ENCODE measurements at places on chromosomes 13 and 19.
A peak's percentile ranks its signal among the peaks of the same experiment; 100 is the strongest.

DNA sequence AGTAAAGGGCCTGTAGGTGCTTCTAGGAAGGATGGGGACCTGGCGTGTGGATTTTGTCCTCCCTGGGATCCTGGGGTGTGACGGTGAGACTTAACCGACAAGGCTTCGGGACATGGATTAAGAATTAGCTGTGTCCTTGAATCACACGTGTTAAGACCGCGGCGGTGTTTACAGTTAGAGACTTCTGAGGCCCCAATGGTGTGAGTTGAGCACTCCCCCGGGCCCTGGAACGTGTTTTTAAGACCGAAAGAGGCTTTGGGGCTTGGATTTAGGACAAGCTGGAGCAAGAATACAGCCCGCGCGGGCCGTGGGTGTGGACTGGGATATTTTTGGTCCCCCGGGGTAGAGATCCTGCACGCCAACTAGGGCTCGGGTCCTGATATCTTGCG lies 1.2 kb upstream of the SLC27A1 start:
- no peak for DNase-seq

DNA sequence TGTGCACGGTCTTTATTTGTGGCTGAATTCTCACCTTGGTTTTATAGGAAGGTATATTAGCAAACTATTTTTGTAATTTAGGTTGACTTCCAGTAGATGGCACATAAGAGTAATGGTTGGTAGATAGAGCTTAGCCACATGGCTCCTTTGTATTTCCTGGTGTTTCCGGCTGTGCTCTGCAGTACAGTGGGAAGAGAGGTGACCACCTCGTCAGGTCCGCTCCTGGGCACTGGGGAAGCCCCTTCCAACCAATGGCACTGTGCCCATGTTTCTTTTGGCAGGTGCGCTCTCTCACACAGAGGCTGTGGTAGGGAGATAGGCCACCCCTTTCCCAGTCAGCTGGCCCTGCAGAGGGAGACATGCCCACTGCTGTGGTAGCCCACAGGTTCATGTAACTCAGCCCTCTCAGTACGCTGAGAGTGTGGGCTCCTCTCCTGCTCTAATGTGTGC lies 74.3 kb upstream of the ATP12A start:
- DNase-seq = no peak

DNA sequence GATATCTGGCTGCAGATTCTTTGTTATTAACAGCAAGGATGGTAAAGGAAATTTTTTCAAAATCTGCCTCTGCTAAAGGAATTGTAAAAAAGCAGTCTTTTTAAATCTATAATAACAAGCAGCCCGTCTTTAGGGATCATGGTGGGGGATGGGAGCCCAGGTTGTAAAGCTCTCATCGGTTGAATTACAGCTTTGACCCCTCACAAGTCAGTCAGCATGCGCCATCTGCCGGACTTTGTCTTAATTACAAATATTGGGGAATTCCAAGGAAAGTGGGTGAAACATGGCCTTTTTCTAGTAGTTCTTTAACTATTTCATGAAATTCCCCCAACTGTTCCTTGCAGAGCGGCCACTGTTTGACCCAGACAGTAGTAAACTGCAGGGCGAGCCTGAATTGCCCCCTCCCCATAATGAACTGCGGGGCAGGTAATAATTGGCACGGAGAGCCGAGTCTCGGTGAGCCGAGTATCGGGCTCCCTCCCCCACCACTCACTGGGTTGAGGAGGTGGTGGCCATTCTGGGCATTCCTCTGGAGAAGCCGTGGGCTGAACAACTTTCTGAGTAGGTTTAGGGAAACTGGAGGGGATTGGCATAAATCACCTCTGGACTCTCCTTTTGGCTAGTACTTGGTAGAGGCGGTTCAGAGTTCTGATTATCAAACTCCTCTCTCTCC lies 11.6 kb downstream of the ZNF578 start:
- no peak for DNase-seq

DNA sequence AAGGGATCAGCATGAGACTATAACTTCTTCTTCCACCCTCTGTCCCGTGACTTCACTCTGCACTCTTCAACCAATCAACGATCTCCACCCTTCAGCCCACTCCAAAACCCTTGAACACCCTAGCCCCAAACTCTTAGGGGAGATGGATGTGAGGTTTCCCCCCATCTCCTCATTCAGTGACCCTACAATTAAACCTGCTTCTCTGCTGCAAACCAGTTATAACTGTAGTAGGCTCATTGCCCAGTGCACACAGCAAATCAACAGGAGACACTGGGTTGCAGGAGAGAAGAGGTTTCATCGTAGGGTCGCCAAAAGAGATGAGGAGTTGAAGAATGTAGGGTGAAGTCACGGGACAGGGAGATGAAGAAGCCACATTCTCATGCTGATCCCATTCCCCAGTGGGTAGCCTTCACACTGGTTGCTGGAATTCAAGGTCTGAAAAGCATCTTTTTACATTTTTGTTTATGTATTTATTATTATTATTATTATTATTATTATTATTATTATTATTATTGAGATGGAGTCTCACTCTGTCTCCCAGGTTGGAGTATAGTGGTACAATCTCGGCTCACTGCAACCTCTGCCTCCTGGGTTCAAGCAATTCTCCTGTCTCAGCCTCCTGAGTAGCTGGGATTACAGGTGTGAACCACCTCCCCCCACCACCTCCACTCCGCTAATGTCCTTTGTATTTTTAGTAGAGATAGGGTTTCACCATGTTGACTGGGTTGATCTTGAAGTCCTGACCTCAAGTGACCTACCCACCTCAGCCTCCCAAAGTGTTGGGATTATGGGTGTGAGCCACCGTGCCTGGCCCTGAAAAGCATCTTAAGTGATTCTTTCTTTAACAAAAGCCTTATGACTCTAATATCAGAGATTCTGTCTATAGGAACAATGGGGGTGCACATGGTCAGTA lies 5.8 kb upstream of the CYP2S1 start:
- DNase-seq = no peak

- DNase-seq = no peak
Measured at GRCh38 chr19:3950871-3951861, 18.3 kb downstream of the NMRK2 start.

- no peak for DNase-seq
Measured at GRCh38 chr19:18194554-18195238, 1.7 kb downstream of the MPV17L2 start.

- DNase-seq = no peak
Measured at GRCh38 chr19:7801020-7801570, 28.9 kb upstream of the EVI5L start.

- DNase-seq = no peak
Measured at GRCh38 chr13:113121928-113122471, 599 bp upstream of the F10 start.

DNA sequence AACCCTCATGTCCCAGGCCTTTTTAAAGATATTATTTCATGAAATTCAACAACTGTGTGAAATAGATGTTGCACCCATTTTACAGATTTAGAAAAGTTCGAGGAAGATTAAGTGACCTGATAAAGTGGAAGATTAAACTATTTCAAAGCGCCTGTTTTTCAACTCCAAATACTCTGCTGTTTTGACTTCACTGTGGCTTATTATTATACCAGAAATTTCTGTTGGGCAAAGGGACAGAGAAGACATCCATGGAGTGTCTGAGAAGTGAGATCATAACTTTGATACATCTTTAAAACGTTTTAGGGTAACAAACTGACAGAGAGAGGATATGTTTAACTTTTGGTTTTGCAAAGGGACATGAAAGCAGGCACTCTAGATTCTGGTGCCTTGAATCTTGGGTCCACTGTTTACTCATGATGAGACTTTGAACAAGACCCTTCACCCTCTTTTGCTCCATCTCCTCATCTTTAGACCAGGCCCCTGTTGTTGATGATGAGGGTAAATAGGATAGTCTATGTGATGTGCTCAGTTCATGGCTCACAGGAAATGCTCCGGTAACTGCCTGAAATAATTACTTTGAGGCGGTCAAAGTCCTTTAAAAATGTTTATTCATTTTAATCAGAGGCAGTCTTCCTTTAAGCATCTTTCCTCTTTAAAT lies 55.4 kb downstream of the RFC3 start:
- no peak for DNase-seq

DNA sequence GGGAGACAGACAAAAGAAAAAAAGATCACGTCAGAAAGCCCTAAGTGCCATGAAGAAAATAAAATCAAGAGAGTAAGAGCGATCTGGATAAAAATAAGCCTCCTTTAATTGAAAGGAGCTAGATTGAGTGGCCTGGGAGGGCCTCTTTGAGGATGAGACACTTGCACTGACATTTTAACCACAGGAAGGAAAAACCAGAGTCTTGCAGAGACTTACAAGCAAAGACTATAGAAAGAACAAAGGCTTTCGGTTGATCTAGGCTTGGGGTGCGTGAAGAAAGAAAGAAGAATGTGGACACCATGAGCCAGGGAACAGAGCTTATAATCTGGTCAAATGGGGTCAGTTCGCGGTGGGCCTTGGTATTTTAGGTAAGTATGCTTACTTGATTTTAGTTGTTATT lies 342.7 kb downstream of the COG6 start:
- DNase-seq = no peak

- DNase-seq = no peak
Measured at GRCh38 chr13:101986316-101986715, 415.5 kb downstream of the FGF14 start.

- peak; percentile 85 for DNase-seq
Measured at GRCh38 chr19:12681074-12681987, at the start of gene DHPS. Gene DHPS (minus strand): TSS chr19:12681880. CDS start chr19:12681766, 114 bp downstream.

- no peak for DNase-seq
Measured at GRCh38 chr19:20444202-20444885, 121.2 kb downstream of the ZNF737 start.

GRCh38 chr19:42474743-42475142 lies 32.0 kb upstream of the CXCL17 start:
- no peak for DNase-seq

- DNase-seq = no peak
Measured at GRCh38 chr13:31627097-31627845, 112.1 kb upstream of the RXFP2 start.

DNA sequence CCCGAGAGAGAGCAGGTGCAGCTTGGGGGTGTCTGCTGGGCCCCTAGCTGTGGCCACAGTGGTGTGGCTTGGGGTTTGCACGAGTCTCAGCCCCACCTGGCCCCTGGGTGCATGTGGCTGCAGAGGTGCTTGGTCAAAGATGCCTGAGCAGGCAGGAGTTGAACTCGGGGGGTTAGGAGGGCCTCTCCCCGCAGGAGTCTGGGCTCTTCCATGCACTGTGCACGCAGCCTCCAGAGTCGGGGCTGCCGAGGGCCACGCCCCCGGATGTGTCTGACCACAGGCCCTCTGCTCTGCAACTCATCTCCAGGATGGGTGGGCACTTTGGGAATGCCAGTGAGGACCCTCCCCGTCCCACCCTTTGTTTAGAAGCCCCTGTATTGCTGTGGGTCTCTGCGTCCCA lies 91.5 kb upstream of the MCF2L start:
- no peak for DNase-seq

DNA sequence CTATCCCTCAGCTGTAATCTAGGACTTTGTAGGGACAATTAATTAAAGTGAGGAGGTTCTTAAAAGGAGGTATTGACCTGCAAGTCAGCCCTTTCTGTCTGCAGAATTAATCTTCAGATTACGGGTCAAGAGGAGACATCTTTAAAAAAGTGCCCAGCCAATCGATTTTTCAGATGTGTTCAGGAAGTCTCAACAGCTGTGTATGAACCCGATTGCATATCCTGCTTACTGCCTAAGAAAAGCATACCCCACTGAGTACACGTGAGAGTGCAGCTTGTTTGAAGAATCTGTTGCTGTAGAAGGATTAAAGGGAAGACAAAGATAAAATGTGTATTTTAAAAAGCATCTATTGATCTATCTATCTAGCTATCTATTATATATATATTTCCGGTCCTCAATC lies 1194.5 kb downstream of the UQCRFS1 start:
- DNase-seq = no peak

DNA sequence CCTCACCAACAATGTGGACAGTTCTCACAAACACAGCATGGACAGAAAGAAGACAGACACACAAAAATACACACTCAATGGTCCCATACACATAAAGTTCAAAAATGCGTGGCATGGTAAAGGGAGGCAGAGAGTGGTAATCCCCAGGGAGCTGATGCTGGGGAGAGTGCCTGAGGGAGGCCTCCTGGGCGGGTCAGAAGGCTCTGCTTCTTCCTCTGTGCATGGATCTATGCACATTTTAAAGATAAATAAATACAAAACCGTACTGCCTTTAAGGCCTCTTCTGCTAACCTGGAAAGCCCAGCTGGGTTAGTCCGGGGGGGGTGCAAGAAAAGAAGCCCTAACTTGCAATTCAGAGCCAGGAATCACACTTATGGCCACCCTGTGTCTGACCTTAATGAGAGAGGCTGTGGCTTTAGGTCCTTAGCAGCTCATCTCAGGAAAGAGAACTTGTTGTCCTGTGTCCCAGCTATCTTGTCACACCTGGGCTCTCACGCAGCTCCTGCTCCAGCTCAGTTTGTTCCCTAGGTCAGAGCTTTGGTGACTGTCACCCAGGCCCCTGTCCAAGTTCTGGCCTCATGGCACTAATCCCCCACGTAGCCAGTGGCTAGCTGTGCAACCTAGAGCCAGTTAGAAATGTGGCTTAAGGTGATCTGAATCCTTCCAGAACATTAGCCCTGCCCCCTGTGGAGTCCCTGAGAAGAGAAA lies 28.5 kb downstream of the POP4 start:
- no peak for DNase-seq

DNA sequence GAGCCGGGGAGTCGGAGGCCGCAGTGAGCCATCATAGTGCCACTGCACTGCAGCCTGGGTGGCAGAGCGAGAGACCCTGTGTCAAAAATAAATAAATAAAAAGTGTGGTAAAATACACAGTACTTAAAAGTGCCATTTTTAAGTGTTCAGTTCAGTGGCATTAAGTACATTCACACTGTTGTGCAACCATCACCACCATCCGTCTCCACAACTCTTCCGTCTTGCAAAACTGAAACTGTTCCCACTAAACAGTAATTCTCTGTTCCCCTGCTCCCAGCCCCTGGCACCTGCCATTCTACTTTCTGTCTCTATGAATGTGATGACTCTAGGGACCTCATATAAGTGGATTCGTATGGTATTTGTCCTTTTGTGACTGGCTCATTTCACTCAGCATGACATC lies 13.3 kb downstream of the SLC25A42 start:
- no peak for DNase-seq

GRCh38 chr13:97068151-97068550 lies 73.9 kb upstream of the OXGR1 start:
- no peak for DNase-seq
